CD8-positive, alpha-beta T cell (primary cell): ENCODE measurements at places on chromosomes 5 and 9.

DNA sequence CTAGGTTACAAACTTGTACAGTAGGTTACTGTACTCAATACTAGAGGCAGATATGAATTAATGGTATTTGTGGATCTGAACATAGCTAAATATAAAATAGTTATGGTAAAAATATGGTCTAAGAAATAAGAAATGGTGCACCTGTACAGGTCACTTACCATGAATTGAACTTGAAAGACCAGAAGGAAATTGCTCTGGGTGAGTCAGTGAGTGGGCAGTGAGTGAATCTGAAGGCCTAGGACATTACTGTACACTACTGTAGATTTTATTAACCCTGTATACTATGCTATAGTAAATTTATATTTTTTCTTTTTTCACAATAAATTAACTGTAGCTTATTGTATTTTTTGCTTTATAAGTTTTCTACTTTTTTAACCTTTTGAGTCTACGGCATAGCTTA is 1020.4 kb downstream of the CDH18 start:
- no peak for DNase-seq

DNA sequence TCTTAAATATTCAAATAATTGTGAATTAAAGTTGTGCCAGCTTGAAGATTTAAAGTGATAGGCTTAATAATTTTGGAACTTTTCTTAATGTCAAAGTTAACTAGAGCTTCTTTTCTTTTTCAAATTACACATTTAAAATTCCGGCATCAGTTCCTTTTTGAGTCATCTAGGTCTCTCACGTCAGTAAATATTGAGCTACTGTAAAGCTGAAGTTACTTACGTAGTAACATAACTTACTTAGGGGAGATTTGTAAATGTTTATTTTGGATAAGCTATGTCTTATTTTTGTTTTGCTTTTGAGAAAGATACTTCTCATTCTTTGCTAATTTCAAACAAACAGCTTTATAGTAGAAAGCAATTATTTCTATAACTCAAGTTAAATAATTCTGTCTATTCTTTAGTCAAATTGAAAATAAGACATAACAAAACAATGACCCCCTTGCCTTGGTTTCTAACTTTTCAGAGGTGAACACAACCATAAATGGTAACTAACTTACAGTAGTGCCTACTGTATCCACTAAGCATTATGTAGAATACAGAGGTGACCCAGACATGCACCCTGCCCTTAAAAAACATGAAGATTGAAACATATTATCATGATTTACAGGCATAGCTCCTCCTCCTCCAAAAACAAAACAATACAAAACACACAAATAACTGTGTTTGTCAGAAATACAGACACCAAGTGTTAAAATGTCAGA is 29.8 kb downstream of the CD274 start:
- DNase-seq = no peak

DNA sequence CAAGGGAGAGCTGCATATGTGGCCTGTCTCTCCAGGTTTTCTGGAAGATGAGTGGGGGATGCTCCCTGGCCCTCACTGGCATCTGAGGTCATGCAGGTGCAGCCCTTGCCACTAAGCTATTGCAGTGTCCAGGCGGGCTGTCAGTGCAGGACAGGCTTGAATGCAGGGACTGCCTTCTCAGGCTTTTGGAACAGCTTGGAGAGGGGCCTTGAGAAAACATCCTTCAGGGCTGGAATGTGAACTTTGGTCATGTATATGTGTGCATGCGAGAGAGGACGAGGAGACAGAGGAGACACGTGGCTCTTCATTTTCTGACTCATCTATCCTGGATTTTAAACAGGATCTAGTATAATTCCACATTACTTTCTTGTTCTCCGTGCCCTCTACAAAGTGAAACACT is 90.3 kb downstream of the MACROH2A1 start:
- no peak for DNase-seq

- DNase-seq = no peak
Measured at GRCh38 chr5:171379961-171380360, 7.7 kb upstream of the NPM1 start.

DNA sequence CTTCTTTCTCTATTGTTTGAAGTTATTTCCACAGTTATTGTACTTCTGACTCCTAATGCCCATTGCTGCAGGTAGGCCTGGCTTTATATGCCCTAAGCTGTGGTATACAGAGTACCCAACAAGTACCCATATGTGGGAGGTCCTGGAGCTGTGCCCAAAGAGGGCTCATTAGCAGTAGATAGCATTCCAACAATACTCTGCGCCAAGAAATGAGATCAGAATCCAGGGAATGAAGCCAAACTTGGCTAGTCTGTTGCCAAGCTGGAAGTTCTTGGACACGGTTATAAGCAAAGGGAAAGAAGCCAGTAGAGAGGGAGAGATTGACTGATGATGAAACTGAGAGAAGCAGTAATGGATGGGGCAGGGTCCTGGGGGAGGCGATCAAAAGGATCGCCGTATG is 29.7 kb upstream of the FAM169A start:
- DNase-seq = no peak

DNA sequence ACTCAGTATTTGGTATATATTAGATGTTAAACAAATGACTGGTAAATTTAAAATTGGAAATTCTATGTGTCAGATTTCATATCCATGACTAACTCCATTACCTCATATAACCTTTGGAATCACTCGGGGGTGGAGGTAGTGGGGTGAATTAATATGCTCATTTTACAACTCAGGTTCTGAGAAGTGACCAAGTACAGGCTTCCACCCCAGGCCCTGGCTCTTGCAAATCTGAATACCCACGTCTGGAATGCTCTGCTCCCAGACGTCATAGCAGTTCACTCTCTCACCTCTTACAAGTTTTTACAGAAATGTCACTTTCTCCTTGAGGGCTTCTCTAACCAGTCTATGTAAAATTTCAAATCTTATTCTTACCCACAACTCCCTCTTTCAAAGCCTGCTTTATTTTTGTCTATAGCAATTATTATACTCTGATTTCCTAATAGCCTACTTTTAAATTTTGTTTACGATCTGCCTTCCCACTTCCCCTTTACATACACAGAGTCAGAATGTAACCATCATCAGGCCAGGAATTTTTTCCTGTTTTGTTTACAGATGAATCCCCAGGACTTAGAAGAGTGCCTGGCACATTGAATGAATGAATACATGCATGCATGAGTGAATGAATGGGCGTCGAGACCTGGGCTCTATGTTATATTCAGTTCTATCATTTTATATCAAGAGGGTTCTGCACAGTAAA is 134.1 kb upstream of the IFNE start:
- DNase-seq = no peak

DNA sequence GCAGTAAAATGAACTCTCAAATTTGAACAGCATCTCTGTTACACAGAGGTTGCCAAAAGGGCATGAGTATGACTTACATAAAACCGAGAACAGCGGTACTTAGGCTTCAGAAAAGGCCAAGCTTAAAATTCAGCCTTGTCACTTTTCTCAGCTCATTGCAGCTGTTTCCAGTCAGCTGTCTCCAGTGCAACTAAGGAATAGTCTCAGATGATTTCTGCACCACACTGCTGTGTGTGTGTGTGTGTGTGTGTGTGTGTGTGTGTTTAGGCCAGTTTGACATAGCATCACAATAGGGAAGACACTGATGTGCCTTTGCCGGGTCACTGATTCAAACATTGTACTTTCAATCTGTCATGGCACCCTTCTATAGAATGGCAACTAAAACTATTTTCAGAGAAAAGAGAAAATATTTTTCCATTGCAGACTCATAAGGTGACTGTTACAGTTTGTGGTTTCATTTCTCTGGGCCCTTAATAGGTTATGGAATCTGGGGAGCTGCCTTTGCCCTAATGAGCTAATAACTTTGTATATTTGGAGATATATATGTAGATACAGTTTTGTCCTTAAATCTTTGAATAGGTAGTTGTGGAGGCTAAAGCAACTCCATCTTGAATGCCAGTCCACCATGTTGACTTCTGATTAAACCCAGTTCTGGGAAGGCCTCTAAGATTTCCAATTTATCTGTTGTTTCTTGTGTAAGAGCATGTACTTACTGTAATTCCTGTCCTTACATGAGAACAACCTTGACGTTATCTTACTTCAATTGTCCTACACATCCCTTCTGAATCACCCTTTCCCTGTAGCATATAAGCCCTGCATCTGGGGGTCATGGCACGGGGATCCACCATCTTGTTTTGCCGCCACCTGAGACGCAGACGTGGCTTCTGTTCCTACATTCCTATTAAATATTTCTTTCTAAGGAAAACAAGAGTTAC is 4.5 kb downstream of the LSM11 start:
- no peak for DNase-seq

DNA sequence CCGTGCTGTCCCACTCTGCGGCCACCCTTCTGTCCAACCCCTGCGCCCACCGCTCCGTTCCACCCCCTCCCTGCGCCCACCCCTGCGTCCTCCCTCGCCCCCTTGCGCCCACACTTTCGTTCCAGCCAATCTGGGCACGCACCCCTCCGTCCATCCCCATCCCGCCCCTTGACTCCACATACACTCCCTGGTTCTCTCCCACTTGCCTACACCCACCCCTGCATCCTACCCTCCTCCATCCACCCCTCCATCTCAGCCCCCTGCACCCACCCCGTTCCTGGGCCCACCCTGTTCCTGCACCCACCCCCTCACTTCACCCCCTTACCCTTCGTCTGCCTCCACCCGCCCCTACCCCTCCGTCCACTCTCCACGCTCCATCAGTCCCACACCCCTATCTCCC is 7.0 kb downstream of the ADAMTS13 start:
- no peak for DNase-seq

DNA sequence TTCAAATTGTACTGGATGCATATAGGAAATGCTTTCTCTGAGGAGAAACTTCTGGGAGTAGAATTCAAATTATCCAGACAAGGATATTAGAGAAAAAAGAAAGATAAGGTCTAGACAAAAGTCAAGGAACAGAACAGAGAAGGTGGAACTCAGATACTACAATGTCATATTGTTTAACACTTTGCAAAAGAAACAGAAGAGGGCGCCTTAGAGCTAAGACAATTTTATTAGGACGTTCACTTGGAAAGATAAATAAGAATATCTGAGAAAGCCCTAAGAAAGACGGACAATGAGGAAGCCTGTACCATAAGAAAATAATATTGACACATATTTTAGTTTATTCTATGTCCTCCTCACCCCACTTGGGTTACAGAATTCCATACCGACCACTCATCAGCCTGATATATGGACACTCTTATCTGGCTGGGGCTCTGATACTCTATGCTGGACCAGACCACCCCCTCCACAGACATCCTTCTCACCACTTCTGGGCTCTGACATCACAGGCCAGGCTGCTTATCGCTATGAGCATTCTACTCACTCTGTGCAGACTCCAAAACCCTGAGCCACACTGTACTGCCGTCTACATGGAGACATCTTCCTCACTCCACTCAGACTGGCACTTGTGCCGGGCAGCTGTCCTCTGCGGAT is 9.1 kb upstream of the AK3 start:
- no peak for DNase-seq

- DNase-seq = no peak
Measured at GRCh38 chr5:115418788-115419187, 122.3 kb upstream of the CCDC112 start.

GRCh38 chr5:172123269-172123692 is 64.7 kb downstream of the STK10 start:
- DNase-seq = no peak

- no peak for DNase-seq
Measured at GRCh38 chr5:1819458-1819857, 18.3 kb downstream of the NDUFS6 start.

DNA sequence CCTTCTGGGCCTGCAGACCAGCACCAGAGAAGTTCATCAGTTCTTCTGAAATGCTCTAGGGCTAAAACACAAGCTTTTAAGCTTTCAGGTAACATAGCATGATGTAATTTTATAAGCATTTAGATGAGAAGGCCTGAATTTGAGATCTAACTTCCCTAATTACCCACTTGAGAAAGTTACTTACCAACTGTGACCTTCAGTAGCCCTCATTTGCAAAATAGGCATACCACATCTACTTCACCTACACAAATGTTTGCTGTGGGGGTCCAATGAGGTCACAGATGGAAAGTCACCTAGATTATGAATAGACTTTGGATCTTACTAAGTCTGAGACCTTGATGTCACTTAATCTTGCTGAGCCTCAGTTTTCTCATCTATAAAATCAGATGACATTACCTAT is 36.5 kb downstream of the FBXO10 start:
- DNase-seq = no peak

GRCh38 chr5:96236051-96236450 is 197.0 kb downstream of the PCSK1 start:
- no peak for DNase-seq

- no peak for DNase-seq
Measured at GRCh38 chr9:80995759-80996158, 693.6 kb downstream of the TLE1 start.

DNA sequence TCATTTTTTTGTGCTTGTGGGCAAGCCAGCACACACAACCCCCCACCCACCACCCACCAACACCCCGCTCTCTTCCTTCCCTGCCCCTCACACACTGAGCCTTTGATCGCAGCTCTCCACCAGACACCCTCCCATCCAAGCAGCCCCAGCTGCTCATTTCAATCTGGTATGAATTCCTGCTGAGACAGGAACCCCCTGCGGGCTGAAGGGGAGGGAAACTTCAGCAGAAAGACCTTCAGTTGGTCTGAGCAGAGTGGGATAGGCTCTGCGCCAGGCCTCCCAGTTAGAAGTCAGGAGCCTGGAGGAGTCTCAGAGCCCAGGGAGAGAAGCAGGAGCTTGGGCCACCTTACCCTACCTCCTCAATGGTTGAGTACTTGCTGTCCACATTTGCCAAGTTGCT is 7.2 kb downstream of the PCDHGC5 start:
- no peak for DNase-seq

DNA sequence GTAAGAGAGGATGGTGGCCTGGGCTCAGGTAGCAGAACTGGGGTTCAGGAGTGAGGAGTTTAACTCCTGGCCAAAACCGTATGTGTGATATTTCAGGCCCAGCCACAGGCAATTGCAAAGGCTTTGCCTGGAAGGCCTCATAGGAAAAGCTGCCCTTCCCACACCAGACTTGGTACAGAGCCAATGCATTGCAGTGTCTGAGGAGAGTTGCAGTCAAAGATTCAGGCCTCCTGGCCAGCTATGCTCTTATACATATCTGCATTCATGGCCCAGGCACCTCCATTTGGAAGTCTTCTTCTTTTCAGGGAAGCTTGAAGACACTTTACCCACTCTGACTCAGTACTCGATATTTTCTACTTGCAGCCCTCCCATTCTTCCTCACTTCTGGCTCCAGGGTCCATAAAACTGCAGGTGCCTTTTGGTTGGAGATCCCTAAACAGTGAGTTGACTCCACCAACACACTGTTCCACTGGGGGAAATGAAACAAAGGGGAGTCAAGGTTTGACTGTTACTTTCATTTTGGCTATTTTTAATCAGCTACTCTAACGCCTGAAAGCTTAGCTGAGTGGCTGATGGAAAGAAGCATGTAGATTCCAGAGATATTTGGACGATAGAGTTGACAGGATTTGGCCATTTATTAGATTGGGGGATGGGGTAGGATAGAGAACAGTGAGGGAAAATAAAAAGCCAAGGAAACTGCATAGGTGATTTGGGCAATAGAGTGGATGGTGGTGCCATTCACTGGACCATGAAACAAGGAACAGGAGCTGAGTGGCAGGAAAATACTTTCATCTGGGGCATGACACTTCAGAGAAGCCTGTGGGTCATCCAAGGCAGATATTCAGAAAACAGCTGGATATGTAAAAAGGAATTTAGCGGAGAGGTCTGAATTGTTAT is 30.6 kb upstream of the IL33 start:
- no peak for DNase-seq
